ENCODE measurements at places on chromosomes 4 and X.
A peak's percentile ranks its signal among the peaks of the same experiment; 100 is the strongest.

GRCh38 chr4:48130100-48130499 is 4.0 kb downstream of the TXK start:
- DNase-seq, result no peak

GRCh38 chrX:101417981-101418841 is 10.2 kb downstream of the HNRNPH2 start:
- peak; percentile 38 for DNase-seq

DNA sequence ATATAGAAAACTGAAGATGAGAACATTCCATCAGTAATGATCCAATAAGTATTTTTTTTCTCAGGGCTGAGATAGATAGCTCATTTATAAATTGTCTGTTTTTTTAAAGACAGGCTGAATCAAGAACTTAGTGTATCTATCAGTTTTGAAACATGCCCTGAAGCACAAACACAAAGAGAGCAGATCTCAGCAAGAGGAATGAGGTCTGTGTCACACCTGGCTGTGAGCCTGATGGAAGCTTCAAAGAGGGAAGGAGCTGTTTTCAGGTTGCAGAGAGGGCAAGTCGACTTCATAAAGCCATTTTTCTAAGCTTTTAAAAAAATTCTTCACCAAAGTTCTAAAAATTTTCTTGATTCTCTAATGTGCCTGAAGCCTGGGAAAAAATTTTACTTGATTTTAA is 434.9 kb downstream of the PDGFC start:
- no peak for DNase-seq

DNA sequence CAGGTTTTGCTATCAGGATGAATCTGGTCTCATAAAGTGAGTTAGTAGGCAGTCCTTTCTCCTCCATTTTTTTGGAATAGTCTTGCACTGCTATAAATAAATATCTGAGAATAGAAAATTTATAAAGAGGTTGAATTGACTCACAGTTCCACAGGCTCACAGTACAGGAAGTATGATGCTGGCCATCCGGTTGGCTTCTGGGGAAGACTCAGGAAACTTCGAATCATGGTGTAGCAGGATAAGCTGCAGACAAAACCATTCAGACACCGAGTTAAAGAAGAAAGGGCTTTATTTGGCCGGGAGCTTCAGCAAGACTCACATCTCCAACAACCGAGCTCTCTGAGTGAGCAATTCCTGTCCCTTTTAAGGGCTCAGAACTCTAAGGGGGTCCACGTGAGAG is 348.2 kb downstream of the KCTD8 start:
- no peak for DNase-seq

- DNase-seq, result no peak
These were observed 4.1 kb upstream of the NDNF start for GRCh38 chr4:121076416-121076815.

DNA sequence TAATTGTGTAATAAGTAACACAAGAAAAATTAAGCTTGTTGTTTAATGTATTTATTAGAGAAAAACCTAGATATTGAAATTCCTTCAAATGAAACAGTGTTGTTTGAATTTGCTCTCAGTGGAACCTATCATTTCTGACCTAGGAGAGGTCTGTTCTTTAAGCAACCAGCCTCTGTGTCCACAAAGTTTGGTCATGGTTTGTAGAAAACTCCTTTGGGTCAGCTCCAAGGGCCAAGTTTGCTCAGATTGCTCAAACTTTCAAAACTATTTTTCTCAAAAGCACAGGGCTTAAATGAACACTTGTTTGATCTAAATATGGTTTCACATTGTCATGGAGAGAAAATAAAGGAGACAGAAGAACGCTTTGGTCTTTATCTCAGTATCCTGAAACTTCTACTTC is 29.6 kb upstream of the RPL34 start:
- no peak for DNase-seq

DNA sequence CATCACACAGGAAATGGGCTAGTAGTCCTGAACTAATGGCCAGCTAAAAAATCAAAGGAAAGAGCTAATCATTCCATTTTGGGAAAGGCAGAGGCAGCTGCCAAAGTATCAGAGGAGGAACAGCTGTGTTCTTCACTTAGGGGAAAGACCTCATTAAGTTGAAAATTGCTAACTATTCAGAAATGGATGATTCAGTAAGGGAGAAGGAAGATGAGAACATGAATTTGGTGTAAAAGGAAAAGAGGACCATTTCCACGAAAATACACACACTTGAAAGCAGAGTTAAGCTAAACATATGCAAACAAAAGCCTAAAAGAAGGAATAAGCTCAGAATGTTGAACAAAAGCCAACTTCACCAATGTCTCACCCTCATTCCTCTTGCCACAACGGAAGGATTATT is 90.4 kb downstream of the PCDH19 start:
- DNase-seq, result no peak

DNA sequence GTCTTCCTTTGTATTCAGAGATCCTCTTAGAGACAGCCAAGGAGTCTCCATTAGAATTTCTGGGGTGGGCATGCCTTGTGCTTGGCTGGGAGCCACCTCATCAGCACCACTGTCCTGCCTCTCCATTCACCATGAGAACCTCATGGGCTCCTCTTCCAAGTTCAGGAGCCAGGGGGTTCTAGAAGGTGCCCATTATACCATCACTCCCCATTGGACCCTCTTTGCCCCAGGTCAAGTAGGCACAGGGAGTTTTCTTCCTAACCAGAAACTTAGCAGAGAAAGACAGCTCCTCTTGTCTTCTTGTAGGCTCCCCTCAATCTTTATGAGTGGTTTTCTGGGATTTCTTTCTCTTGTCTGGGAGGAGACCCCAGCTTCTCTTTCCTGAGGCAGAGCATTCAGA is 31.1 kb downstream of the ASMT start:
- no peak for DNase-seq

DNA sequence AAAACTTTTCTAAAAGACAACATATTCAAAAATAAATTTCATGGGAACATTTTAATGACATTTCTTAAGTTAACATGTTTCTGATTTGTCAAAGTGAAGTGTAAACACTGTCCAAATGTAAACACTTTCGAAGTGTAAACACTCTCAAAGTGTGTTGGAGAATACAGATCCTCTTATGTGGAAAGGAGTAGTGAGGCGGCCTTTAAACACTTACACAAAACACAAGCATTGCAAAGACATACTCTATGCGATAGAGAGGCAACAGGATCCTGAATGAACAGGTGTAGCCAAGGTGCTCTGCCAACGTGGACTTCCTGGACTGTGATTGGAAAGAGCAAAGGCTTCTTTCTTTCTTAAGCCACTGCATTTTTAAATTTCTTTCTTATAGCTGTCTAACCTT is 62.7 kb upstream of the PGM2 start:
- no peak for DNase-seq

GRCh38 chrX:42797651-42798269 is 19.8 kb upstream of the PPP1R2C start:
- peak; percentile 56 for DNase-seq

DNA sequence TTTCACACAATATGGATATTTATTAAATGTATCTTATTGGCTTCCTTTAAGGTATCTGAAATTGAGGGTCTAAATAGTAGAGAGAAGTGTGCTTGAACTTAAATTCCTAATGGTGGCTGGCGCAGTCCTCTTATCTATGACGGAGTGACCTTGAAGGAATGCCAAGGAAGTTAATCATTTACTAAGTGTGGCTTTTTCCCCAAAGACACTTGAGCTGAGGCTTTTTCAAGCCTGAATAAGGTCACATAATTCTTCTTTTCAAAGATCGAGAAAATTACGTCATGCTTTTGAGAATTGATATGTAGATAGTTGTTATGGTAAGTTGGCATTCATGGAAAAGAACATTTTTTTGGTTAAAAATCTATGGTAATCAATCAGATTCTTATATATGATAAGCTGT is 11.7 kb upstream of the PRPS2 start:
- no peak for DNase-seq

- no peak for DNase-seq
These were observed 7.7 kb upstream of the ADD1 start for GRCh38 chr4:2835978-2836377.
